ENCODE measurements at places on chromosomes 13 and 19. TPM values are rescaled to one million over a fixed set of nuclear protein-coding genes. Genes with fewer than 3 reads are reported as not detected.

DNA sequence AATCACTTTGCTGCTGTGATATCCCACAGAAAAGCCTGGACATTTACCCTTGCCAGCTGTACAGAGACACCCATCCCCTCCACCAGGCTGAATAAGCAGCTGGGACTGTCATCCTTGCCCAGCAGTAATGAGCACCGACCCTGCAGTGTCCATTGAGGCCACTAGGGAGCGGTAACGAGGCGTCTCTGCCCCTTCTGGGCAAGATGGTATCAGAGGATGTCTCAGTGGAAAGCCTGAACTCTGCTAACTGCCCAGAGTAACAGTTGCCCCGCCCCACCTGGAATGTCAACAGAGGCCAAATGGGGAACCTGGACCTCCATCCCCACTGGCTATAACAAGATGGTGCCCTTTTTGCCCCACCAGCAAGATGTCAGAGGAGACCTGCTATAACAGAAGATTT, 22.8 kb upstream of the CEACAM20 start:
- no peak for DNase-seq

GRCh38 chr13:51478418-51479198, 25.8 kb upstream of the INTS6 start:
- no peak for DNase-seq

Gene CNMD
- not detected for total RNA-seq

Gene ZNF283
- 1.3 TPM for total RNA-seq

GRCh38 chr13:101576455-101576854, 124.0 kb downstream of the ITGBL1 start:
- no peak for DNase-seq

- no peak for DNase-seq
These were observed 89.7 kb upstream of the SIAH3 start for GRCh38 chr13:45941261-45941660.

Gene PCDH9
- total RNA-seq, result 0.19 TPM

Gene PDX1
- total RNA-seq, result not detected

GRCh38 chr19:4654437-4655361, 15.4 kb downstream of the TNFAIP8L1 start:
- DNase-seq, result no peak

Gene AP1M1
- 76.2 TPM for total RNA-seq

Gene NOTCH3
- not detected for total RNA-seq

DNA sequence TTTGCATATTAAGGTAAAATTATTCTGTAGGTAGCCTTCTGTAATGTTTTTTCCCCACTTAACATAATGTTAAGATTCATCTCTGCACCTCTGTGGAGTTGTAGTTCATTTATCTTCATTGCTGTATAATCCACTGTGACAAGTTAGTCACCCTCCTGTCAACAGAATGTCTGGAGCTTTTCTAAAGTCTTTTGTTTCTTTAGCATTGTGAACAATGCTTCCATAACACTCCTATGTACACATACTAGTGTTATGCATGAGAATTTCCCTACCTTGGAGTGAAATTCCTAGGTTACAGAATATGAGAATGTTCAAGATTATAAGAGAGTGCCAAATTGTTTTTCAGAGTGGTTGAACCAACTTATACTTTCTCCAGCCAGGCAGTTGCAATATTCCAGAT, 113.5 kb downstream of the COG6 start:
- DNase-seq, result no peak

- no peak for DNase-seq
These were observed 130.9 kb downstream of the SHISA2 start for GRCh38 chr13:25920931-25921330.

- DNase-seq, result no peak
These were observed 11.4 kb upstream of the STARD13 start for GRCh38 chr13:33296793-33297425.

GRCh38 chr19:13954185-13954584, 1.9 kb downstream of the DCAF15 start:
- DNase-seq, result no peak

DNA sequence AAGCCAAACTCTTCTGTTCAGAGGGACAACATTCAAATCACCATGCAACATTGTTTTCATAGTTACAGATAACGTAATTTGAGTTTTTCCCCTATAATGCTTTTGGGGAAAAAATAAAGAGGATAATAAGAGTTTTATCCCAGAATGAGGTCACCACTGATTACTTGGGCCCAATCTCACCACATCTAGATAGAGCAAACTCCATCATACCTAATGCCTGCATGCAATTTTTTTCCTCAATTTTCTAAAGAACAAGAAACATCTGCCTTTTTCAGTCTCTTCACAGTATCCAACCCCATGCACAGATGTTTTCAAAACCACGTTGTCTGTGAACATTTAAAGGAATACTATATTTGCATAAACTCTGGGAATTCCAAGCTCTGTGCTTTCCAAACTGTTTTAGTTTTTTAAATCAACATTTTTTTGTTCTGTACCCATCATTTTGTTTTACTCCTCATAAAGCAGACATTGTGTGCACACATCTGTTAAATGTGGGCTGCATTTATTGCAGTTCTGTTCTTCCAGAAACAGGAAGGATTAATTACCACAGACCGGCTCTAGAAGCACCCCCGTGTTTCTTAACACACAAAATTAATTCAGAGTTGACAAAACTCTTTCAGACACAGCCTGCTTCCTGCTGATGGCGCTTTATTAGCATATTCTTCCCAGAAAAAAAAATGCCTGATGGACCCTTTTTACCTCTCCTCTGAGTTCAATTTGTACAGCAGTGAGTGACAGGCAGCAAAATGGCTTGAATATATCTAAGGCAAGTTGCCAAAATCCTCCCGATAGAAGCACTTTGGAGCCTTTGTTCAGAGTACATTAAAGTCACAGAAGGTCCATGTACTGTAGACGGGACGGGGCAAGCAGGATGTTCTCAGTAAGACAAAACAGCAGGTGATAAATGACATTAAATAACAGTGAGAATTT, 1171.9 kb downstream of the EFNB2 start:
- no peak for DNase-seq

Gene RXFP2
- total RNA-seq, result not detected

DNA sequence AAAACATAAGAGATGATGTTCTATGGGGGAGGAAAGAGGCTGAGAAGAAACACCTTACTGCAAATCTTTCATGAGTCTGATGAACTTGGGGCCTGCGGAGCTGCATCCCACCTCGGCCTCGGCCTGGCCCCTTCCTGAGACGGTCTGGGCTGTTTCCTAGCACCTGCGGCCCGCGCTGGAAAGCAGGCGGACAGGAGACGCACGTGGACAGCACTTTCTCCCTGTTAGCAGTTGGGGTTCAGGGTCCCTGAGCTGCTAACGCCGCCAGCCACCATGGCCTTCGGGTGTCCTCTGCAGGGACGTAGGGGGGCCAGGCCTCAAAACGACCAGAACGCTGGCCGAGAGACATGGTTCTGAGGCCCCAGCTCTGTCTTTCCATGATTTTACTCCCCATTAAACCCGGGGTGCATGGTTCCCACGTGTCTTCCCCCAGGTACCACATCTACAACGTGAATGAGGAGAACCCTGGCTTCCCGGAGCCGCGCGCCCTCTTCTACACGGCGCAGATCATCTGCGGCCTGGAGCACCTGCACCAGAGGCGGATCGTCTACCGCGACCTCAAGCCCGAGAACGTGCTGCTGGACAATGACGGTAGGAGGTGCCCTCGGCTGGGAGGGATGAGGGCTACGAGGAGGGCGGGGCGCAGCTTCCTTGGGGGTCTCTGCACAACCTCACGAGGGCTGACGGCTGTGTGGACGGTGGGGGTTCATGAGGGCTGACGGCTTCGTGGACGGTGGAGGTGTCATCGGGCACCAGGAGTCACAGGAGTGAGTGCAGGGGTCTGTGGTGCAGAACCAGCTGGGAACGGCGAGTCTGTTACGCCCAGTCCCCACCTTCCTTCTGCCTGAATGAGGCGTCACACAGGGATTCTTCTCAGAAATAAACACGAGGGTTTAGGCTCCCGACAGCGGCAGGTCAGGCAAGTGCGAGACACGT, 4.3 kb downstream of the GRK1 start:
- no peak for DNase-seq

- no peak for DNase-seq
These were observed 10.1 kb downstream of the POGLUT2 start for GRCh38 chr13:102788683-102789082.

GRCh38 chr13:99565478-99566124, 64.3 kb downstream of the TM9SF2 start:
- no peak for DNase-seq
